EH (cell line): ENCODE measurements at places on chromosomes 3 and 15.
A peak's percentile ranks its signal among the peaks of the same experiment; 100 is the strongest.

- no peak for DNase-seq
Observed at GRCh38 chr3:162546910-162547309, 1050.3 kb downstream of the OTOL1 start.

- DNase-seq = peak; percentile 79
Observed at GRCh38 chr3:126102530-126102951, 18.6 kb upstream of the SLC41A3 start.

DNA sequence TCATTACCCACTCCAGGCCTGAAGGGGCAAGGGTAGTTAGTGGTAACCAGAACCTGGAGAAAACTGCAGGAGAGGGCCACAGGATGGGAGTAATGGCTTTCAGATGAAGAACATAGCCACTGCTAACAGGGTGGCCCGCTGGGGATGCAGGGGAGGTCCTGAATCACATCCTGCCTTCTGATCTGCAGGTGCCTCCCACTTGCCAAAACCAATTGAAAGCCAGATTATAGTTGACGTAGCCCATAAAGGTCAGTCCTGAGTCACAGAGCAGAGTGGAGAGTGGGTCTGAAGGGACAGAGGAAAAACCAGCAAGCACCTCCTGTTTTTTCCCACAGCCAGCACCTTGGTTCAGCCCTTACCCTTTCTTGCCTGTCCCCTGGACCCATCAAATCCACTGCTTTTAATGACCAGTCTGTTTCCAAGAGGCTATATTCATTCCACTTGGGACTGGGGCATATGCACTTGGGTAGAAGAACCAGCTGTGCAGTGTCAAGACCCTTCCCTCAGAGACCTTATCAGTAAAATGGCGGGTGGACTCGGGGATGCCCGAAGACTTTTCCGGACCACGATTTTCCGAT lies 646 bp upstream of the SLC35G2 start:
- peak; percentile 87 for DNase-seq

- DNase-seq = no peak
Observed at GRCh38 chr3:107978131-107979055, 112.4 kb downstream of the CD47 start.

DNA sequence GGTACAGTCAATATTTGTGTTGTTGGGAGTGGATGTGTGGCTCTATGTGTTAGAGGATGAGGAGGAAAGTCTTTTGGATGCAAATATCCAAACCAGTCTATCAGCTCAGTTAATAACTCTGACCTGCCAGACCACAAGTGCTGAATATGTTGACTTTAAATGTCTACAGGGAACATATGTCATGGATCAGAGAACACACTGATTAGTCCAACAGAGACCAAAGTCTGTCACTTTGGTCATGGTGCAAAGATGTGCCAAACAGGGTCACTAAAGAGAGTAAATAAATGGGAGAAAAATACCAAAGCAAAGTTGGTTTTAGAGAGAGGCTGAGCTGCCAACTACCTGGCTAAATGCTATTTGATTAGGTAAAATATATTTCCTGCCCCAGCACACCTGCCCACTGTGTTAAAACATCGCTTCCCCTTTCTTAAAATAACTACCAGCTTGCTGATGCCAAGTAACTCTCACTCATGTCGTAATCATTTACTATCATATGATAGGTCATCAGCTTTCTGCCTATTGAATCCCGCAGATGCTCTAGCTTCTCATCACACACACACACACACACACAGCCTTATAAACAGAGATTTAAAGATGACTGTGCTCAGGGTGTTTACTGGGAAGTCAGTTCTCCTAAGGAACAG lies 173.3 kb downstream of the PDZRN3 start:
- no peak for DNase-seq

- no peak for DNase-seq
Observed at GRCh38 chr15:64824929-64825430, 467 bp downstream of the PIF1 start.

DNA sequence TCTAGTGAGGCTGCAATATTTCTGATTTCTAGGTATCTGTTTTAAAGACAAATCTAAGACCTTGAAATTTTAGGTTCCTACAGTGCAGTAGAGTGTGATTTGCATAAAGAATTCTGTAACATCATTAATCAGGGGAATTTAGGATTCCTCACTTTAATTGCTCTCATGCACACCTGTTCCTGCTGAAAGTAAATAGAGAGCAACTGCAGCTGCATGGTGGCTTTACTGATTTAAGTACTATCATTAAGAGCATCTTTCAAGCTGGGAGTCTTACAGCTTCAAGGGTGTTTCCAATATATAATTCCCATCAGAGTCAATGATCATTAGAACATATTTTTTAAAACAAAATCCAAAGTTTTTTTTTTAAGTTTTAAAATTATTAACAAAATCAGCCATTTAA lies 36.0 kb upstream of the C3orf70 start:
- DNase-seq = no peak

DNA sequence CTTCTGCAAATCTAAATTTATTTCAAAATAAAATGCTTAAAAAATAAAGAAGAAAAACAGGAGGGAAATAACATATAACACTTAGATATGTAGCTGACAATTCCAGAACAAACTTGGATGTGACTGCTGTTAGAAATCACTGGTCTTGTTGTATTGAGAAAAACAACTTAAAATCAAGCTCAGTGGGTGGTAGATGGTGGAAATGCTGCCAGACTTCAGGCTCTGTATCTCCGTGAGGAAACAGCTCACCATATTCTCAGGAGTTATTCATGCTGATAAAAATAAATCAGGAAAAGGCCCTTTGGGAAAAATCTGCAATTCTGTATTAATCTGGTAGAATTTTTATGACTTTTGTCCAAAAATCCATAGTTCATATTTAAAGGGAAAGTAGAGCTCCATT lies 477.6 kb downstream of the RAP2B start:
- no peak for DNase-seq

GRCh38 chr3:128555841-128556240 lies 62.8 kb upstream of the GATA2 start:
- no peak for DNase-seq

- peak; percentile 30 for DNase-seq
Observed at GRCh38 chr3:114393367-114394072, 99.7 kb downstream of the TIGIT start.

DNA sequence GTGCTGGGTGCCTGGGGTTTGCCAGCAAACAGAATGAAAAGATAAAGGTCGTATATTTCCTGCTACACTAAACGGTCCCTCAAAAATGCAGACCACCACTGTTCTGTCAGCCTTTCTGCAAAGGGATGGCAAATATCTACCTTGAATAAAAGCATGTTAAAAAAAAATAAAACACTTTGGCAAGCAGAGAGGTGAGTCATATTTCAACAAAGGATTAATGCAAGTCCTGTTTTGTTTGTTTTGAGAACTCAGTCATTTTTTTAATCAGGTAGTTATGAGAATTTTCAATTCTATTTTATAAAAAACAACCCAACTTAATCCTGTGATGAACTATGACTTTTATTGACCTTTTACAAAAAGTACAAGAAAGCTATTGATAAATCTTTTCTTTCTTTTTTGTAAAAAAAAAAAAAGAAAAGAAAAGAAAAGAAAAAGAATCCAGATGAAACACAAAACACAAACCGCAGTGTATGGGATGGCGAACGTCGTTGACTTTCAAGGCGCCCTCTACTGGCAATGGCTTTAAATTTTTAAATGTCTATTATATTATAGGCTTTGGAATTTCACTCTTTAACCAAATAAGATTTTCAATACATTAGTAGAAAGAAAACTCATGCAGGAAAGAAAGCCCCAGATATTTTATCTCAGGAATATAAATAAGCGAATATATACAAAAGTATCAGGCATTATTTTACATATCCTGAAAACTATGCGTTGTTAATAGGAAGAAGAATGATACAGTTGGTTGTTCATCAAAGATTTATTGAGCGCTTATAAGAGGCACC lies 87.8 kb downstream of the NCEH1 start:
- DNase-seq = peak; percentile 45

- peak; percentile 55 for DNase-seq
Observed at GRCh38 chr3:32447865-32448400, 54.7 kb downstream of the CMTM6 start.

- no peak for DNase-seq
Observed at GRCh38 chr3:161208931-161209330, 12.2 kb upstream of the NMD3 start.

DNA sequence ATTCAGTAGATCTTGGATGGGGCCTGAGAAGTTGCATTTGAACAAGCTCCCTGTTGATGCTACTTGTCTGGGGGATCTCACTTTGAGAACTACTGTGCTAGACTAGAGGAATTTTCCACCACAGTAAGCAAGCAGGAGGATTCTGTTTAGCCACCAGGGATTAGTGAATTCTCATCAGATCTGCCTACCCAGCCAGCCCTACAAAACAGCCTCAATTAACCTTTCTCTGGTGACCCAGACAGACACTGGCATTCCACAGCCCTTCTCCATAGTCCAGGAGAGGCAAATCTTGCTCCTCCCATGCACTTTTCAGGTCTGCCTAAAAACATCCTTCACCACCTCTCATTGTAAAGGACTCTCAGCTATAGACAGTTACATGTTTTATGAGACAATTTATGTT lies 16.7 kb upstream of the MYH15 start:
- no peak for DNase-seq

GRCh38 chr3:22908989-22909507 lies 294.1 kb upstream of the UBE2E2 start:
- no peak for DNase-seq

GRCh38 chr3:106355873-106356272 lies 487.1 kb upstream of the CBLB start:
- no peak for DNase-seq

DNA sequence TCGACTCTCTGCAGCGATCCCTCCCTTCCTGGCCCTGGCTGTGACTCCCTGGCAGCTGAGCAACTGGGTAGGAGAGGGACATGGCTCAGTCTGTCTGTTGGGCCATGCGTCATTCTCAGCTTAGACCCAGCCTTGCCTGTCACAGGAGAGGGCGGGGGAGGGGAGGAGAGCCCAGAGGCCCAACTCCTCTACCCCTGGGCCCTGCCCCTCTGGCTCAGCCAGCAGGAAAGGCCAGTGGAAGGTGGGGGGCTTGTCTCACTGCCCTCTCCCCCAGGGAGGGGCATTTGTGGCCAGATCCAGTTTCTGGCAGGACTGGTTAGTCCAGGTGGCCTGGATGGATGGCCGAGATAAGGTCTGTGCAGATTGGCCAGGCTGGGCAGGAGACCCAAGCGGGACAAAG lies 31.6 kb downstream of the DNAJB8 start:
- DNase-seq = peak; percentile 47

- DNase-seq = peak; percentile 8
Observed at GRCh38 chr3:141915766-141916165, 39.3 kb downstream of the ATP1B3 start.

DNA sequence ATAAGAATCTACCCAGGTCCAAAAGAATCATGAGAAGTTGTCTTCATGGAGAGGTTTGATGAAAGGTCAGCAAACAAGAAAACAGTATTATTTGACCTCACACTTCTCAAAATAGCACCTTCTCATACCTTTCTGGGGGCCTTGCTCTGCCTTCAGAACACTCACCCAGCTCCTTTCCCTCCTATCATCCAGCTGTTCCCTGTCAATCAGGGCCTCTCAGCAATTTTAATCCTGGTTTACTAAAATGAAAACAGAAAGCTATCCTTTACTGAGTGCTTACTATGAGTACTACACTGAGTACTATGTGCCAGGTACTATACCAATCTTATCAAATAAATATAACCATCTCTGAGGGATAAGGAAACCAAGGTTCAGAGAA lies 138.6 kb downstream of the GAP43 start:
- no peak for DNase-seq

- no peak for DNase-seq
Observed at GRCh38 chr3:24012589-24013269, 67.6 kb downstream of the NR1D2 start.

- peak; percentile 28 for DNase-seq
Observed at GRCh38 chr15:77329202-77329601, 90.7 kb downstream of the PEAK1 start.

- DNase-seq = peak; percentile 82
Observed at GRCh38 chr3:111954228-111954990, 24.4 kb upstream of the ABHD10 start.

DNA sequence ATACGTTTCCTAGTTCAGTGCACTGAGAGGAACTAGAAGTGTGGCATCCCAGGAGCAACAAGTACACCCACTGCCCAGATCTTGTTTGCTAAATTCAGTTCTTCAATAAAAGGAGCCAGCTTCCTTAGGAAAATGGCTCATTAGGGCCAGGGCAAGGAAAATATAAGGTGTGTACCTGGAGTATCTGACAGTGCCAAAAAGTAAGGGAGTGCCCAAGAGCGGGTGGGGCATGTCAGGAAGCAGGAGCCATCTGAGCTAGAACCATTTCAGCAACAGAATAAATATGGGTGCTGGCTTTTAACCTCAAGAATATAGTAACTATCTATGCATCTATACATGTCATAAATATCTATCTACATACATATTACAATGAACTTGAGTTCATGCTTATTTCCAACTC lies 44.1 kb downstream of the SLC41A3 start:
- no peak for DNase-seq

- DNase-seq = no peak
Observed at GRCh38 chr3:191521055-191521454, 60.1 kb downstream of the PYDC2 start.

GRCh38 chr3:166714206-166714605 lies 665.9 kb downstream of the ZBBX start:
- DNase-seq = no peak

GRCh38 chr3:124383846-124384466 lies 346.3 kb upstream of the UMPS start:
- no peak for DNase-seq

- no peak for DNase-seq
Observed at GRCh38 chr3:45103753-45104714, 42.1 kb downstream of the CDCP1 start.

- peak; percentile 30 for DNase-seq
Observed at GRCh38 chr3:152688313-152688712, 146.6 kb upstream of the P2RY1 start.

DNA sequence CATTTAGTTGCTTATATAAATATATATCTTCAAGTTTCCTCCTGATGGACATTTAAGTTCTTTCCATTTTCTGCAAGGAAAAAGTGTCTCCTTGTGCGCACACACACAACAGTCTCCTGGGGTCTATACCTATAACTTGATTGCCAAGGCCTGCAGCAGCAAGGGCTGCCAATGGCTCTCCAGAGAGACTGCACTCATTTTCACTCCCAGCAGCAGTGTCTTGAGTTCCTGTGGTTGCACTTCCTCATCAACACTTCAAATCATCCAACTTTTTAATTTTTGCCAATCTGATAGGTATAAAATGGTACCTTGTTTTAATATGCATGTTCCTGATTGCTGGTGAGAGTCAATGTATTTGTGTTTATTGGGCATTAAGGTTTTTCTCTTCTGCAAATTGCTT lies 23.1 kb downstream of the TNFAIP8L3 start:
- no peak for DNase-seq

DNA sequence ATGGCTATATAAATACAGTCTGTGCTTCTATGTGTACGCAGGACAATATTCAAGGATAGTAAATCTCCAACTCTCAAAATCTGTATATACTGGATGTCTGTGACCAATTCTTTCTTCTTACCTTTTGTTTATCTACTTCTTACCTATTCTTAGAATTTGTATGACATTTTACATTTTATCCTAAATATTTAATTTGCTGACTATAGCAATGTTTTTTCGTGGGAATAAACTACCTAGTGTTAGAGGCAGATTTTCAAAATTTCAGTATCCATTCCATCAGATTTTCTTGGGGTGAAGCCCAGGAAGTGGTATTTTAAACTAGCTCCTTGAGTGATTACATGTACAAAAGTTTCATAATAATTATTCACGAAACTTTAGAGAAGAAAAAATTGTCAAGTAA lies 334.5 kb upstream of the BCHE start:
- DNase-seq = no peak
